ENCODE measurements at places on chromosomes 13 and 19. TPM values are rescaled to one million over a fixed set of nuclear protein-coding genes. Genes with fewer than 3 reads are reported as not detected.

Gene ANKRD10
- total RNA-seq = 204 TPM

Gene NCAN
- 13.8 TPM for total RNA-seq

Gene PSG1
- total RNA-seq = not detected

Gene KLK13
- not detected for total RNA-seq

Gene ZNF784
- 12.4 TPM for total RNA-seq

Data from neural crest cell (in vitro differentiated cells).